HS-27A (cell line): ENCODE measurements at places on chromosomes 7 and 10.

DNA sequence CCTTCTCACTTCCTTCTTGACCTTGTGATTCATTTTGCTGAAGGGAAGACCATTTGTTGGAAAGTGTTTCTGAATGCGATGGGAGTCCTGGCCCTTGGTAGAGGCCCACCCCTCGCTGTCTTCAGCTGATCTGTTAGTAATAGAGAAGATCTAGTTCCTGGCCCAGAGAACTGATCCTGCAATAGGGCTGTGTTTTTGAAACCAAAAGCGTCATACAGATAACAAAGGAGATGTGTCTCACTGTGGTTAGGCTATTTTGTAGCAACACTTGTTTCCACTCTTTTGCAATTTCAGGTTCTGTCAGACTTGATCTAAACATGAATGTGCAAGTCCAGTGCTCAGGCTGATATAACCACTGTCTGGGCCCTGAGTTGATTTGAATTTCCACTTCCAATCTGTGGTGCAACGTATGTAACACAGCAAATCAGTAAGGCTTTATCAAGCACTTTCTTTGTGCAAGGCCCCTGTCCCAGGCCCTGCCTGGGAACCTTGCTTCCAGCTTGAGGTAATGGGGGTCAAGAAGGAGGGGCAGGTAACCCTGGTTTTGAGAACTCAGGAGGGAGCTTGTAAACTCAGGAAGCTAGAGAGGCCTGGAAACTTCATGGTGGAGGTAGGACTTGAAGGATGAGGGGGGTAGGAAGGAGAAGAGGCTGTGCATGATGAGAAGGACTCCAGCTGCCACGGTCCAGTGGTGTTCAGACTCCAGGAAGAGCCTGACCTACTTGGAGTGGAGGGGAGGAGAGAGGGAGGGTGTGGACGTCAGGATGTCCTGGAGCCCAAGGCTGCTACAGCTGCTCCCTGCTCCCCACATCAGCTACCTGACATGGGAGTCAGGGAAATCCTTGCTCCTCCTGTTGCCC is 42.2 kb upstream of the SRGN start:
- no peak for DNase-seq

DNA sequence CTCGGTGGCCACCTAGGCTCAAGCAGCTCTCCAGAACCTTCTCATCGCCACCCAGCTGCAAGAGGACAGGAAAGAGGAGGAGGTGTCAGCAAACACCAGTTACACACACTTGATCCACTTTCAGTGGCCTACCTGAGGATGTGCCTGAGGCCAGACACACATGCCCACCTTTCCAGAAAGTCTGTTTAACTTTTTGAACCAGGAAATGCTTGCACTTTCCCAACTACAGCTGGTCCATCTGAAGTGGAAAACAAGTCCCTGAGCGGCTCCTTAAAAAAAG is 15.7 kb upstream of the CYREN start:
- DNase-seq, result no peak

DNA sequence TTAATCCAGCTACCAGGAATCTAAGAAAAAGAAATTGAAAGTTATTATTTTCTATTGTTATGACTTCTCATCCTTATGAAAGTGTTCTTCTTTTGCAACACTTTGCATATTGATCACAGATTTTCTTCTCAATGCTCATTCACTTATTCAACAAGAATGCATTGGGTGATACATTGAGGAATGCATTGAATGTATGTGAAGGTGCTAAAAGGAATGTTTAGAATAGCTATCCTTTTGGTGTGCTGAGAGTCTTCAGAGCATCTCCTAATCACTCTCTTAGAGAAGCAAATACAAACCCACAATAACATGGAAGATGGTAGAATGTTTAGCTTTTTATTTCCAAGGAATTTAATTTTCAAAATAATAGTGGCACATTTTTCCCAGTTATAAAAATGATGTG is 122.1 kb upstream of the KMT2E start:
- no peak for DNase-seq

- DNase-seq, result no peak
Measured at GRCh38 chr7:87420173-87420572, 55.3 kb downstream of the ABCB4 start.

GRCh38 chr7:78175330-78176100 is 376.9 kb downstream of the PHTF2 start:
- DNase-seq, result no peak
